ENCODE measurements at places on chromosomes 4 and X.

- DNase-seq, result no peak
These were observed 1387.2 kb downstream of the STIM2 start for GRCh38 chr4:28247805-28248204.

DNA sequence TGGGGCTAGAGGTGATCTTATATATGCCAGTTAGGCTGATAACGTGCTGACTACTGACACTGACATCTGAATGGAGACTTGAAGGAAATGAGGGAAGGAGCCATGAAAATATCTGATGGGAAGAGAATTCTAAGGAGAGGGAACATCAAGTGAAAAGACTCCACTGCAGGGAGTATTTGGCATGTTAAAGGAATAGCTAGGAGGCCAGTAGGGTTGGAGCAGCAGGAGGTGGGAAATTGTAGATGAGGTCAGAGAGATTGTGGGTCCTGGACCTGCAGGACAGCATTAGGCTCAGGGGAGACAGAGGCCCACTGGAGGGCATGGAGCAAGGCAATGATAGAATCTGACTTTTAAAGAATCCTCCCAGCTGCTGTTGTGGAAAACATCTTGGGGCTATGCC, 55.8 kb upstream of the NSUN7 start:
- no peak for DNase-seq

DNA sequence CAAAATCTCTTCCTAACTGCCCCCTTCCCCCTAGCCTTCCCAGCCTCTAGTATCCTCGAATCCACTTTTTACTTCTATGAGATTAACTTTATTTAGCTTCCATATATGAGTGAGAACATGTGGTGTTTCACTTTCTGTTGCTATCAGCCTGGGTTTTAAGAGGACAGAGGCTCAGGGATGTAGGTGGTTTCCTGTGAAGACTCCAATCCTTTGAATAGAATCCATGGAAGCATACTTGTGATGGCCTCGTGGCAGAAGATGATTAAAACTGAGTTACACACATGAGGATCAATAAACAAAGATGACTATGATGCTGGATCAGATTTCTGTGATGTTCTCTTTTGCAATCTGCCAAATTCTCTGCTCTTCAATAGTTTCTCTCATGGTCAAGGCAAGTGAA, 29.8 kb downstream of the CD99L2 start:
- DNase-seq, result no peak

- DNase-seq, result no peak
These were observed 478.0 kb downstream of the KCNIP4 start for GRCh38 chr4:21470535-21470934.

DNA sequence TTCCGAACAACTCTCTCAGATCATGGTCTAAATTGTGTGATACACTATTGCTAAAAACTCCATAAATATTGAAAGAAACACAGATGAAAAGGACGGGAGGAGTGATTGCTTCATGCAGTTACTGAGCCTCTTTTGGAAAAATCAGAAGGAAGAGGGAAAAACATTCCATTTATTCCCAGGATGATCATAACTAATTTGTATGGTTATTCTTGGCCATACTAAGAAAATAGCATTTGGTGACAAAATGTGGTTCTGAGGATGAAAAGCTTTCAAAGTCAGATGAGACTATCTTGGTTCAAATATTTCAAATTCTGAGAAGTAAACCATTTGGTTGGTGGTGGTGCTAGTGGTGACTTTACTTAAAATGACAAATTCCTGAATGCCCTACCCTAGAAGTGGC, 305.4 kb upstream of the LDB2 start:
- DNase-seq, result no peak

DNA sequence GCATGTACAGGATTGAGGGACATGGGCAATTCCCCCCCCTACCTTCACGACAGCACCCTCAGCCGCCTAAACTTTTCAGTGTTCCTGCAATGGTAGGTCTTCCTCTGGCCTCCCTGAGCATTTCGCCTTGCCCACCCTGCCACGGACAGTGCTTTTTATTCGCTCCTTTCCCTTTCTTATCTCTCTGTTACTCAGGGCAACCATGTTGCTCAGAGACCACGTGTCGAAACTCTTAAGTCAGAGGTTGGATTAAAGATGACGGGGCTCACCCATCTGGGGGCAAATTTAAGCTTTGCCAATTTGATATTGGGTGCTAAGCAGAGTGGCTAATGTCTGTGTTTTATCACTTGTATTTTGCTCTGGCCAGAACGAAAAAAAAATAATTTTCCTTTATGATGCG, 20.4 kb downstream of the TENM3 start:
- no peak for DNase-seq

Data from ELF-1 (cell line).